ENCODE measurements at places on chromosomes 1 and 21.

DNA sequence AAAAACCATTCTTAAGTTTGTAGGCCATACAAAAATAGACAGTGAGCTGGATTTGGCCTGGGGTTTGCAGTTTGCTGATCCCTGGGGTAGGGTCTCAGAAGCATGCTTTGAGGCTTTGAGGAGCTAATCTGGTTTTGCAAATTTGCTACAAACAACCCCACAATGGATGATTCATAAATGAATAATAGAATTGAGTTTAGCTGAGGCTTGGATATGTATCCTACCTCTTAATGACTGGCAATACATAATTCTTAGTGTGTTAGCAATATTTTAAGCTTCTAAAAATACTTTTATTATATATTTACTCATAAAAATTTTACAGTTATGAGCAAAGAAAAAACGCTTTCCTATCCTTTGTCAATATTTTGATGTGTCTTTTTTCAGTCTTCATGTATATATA, 50.6 kb downstream of the ROR1 start:
- DNase-seq: no peak

DNA sequence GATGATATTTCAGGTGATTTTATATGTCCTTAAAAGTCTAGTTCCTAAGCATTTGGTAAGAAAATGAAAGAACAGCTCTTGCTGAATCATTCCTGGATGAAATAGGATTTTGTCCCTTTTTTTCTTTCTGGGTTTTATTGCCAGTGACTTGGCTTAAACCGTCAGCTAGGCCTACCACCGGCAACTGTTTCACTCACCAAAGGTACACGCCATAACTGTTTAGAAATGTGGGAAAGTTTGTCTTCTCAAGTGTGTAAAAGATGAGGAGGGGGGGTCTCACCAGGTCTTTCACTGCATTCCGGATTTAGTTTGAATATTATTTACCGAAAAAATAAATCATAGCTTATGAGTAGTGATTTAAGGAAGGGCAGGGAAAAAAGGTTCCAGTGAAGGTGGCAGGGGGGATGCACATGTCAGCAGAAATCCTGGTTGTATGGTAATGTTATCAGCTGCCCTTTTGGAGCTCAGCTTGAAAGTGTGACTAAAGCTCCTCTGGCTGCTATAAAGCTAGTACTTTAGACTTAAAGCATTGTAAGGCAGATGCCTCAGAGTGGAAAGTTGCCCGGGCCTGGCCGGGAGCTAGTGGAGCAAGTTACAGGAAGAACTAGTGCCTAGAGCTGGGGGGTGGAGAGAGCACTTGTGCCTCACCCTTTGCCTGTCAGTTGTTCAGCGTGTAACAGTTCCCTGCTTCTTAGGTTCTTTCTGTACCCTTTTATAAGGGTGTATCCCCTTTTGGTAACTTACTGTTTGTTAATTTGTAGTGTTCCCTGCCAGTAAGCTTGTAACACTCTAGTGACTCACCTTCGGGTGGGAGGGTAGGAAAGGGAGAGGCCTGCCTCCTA, 3.1 kb downstream of the ATP1A1 start:
- DNase-seq: no peak

DNA sequence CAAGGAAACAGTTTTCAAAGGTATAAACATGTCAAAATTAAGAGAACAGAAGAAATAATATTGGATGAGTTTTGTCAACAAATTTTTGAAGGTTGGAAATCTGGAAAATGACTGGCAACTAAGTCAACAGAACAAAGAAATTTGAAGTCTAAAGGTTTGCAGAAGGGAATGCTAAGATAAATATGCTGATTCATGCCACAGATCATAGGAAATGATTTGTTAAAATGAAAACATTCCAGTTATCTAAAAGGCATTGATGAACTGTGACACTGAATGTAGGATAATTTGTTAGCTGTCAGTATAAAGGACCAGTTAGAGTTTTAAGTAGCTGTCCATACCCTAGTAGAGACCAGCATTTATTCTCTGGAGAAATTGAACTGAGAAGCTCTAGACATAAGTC, 157.9 kb upstream of the CHRM3 start:
- DNase-seq: no peak

DNA sequence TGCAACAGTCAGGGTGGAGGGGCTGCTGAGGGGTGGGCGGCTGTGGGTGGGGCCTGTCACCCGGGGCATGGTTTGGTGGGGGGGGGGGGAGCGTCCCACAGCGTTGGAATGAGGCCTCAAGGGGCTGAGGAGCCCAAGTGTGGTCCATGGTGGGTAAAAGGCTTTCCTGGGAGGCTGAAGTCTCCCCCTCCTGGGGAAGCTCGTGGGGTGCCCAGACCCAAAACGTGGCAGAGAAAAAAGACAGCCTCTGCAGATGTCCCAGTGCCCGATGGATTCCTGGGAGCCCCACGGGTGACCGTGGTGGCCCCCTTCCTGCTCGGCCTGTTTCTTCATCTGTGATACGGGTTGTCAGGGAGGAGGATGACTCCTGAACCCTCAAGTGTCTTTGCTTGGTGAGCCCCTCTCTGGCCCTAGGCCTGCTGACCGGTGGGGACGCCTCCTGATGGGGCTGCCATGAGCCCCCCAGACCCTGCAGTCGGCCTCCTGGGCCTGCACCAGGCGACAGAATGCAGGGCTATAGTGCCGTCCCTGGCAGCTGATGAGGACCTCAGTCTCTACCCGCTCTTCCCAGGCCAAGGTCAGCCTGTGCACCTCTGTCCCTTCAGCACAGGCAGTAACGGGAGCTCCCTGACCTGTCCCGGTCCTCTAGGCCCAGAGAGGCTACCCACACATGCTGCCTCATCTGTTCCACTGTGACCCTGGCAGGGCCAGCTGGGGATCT, 1.1 kb downstream of the OBSCN start:
- DNase-seq: no peak

- DNase-seq: no peak
Measured at GRCh38 chr1:117512728-117513321, 93.0 kb upstream of the TENT5C start.

GRCh38 chr1:182392050-182393028, 749 bp upstream of the GLUL start:
- no peak for DNase-seq

DNA sequence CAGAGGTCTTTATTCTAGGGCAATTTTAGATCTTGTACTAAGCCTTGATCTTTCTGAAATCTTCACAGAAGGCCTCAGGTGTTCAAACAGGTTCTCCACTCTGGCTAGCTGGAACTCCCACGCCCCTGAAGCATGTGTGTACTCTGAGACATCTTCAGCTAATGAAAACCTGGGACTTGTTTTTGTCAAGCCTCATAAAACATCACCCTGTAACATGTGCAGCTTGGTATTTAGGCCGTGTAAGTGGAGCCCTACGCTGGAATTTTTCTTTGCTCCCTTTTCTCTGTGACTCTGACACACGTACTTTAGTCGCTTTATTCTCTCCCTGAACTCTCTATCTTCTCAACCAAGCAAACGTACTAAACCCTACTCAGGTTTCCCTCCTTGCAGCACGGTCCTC, 701.9 kb upstream of the ZP4 start:
- DNase-seq: no peak

- no peak for DNase-seq
Measured at GRCh38 chr1:157157501-157158190, 19.5 kb upstream of the ETV3 start.

- DNase-seq: no peak
Measured at GRCh38 chr21:26093122-26093521, 77.4 kb downstream of the APP start.

DNA sequence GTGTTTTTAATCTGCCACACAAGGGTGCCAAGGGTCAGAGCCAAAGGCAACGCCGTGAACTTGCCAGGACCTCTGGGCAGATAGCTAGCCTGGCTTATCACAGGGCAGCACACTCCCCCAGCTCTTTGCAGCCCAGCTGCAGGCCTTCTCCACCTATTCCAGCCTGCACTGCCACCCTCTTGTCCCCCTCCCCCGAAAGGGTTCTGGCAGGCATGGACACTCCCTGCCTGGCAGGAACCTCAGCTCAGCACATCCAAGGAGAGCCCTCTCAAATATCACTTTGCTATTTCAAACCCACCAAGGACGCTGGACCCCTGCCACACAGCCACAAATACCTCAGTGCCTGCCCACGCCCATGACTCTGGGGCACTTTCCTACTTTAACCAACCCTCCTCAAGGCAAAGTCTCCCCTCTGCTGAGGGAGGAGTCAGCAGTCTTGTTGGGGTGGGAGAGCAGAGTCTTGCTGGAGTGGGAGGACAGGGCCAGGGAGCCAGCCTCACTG, 9.1 kb downstream of the SSBP3 start:
- DNase-seq: no peak

GRCh38 chr1:173268261-173268660, 61.1 kb upstream of the TNFSF4 start:
- DNase-seq: no peak

DNA sequence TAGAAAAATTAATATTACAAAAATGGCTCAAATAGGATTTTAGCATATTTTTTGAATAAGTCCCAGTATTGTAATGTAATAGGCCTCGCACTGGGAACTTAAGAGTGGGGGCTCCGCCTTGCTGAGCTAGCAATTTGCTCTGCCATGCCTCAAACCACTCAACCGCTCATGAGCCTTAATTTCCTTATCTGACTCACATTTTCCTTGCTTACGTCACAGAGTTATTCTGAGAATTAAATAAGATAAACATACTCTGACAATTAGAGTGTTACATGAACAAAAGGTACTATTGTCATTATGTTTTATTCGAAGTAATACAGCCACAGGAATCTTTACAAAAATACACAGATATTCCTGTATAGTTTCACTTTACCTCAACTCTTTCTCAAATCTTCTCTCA, 108.1 kb downstream of the SLC44A5 start:
- no peak for DNase-seq

All from SK-N-MC (cell line).